Caki2 (cell line): ENCODE measurements at places on chromosomes 7 and 10. TPM values are rescaled to one million over a fixed set of nuclear protein-coding genes. Genes with fewer than 3 reads are reported as not detected.

Gene CLEC5A
- total RNA-seq, result not detected in 2 replicates

Gene PALD1
- 1.3 and 1.6 TPM in 2 replicates for total RNA-seq

Gene SLC16A9
- 4.9 and 8.9 TPM in 2 replicates for total RNA-seq

Gene IQCE
- 8.9 and 32.5 TPM in 2 replicates for total RNA-seq

Gene GPR85
- not detected in 2 replicates for total RNA-seq

Gene CYP2C19
- total RNA-seq, result 0.41 TPM in 1 of 2 replicates, not detected in the other

Gene OPN4
- 0.17 TPM in 1 of 2 replicates, not detected in the other for total RNA-seq

Gene LOXL4
- total RNA-seq, result 0.72 and 1.5 TPM in 2 replicates

Gene LIPJ
- not detected in 2 replicates for total RNA-seq

Gene ALOX5
- 2.1 and 4.8 TPM in 2 replicates for total RNA-seq

Gene GNGT1
- total RNA-seq, result not detected in 2 replicates
